Smooth muscle cell of the pulmonary artery (primary cell): ENCODE measurements at places on chromosomes 7 and 10. TPM values are rescaled to one million over a fixed set of nuclear protein-coding genes. Genes with fewer than 3 reads are reported as not detected.

C10orf53 gene
- total RNA-seq, result not detected in 2 replicates

NEUROD6 gene
- not detected in 2 replicates for total RNA-seq

WDR86 gene
- 0.26 TPM in 2 replicates for total RNA-seq

TRIM4 gene
- total RNA-seq, result 24.9 and 25.7 TPM in 2 replicates

OR6V1 gene
- total RNA-seq, result not detected in 2 replicates

SLC29A3 gene
- 1.3 and 1.9 TPM in 2 replicates for total RNA-seq

NPFFR1 gene
- total RNA-seq, result not detected in 2 replicates

AGAP4 gene
- 3.2 and 6.2 TPM in 2 replicates for total RNA-seq
